ENCODE measurements at places on chromosomes 13 and 19.

DNA sequence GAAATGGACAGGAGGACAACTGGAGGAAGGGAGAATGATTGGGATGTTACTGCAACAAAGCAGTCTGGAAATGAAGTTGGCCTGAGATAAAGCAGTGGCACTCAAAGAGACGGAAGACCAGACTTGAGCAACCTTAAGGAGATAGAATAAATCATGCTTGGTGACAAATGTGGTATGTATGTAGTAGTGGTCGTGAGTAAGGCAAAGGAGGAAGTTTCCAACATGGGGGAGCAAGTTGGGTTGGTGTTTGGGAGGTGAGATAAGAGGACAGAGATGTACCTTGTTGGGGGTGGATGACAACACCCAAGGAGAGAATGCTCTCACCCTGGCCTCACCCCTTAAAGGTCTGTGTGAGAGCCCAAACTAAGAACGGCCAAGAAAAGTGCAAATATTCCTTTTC, 420.5 kb downstream of the DIAPH3 start:
- DNase-seq, result no peak

GRCh38 chr13:25766576-25766975, 285.2 kb downstream of the SHISA2 start:
- no peak for DNase-seq

DNA sequence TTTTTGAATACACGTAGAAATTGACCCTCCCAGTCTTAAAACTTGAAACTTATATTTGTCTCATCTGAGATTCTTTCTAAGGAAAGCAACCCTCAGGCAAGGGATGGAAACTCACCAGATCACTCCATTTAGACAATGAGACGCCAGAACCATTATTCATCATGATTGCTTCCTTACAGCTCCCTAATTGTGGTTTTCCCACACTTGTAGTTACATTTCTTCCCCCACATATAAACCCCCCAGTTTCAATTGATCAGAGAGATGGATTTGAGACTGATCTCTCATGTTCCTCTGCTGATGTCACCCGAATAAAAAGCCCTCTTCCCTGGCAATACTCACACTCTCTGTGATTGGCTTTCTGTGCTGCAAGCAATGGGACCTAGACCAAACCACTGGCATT, 197.9 kb upstream of the STARD13 start:
- DNase-seq, result no peak

DNA sequence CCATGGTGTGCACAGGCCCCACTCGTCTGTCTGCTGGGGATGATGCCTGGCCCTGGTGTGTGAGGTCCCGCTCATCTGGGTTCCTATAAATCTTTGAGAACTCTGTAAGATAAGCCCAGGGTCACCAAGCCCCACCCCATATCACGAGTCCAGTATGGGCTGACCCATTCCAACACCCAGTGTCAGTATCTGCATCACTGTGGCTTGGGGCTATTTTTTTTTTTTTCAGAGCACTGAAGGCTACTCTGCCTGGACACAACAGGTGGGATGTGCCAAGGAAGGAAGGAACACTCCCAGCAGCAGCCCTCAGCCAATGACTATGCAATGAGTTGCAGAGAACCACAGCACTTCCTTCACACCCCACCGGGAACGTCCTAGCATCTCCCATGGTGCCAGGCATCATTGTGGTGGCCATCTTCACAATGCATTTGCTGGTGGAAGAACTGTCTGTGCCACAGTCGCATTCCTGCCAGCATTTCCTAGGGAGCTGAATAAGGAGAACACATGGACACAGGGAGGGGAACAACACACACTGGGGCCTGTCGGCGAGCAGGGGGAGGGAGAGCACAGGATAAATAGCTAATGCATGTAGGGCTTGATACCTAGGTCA, 83.1 kb upstream of the TSHZ3 start:
- DNase-seq, result no peak

DNA sequence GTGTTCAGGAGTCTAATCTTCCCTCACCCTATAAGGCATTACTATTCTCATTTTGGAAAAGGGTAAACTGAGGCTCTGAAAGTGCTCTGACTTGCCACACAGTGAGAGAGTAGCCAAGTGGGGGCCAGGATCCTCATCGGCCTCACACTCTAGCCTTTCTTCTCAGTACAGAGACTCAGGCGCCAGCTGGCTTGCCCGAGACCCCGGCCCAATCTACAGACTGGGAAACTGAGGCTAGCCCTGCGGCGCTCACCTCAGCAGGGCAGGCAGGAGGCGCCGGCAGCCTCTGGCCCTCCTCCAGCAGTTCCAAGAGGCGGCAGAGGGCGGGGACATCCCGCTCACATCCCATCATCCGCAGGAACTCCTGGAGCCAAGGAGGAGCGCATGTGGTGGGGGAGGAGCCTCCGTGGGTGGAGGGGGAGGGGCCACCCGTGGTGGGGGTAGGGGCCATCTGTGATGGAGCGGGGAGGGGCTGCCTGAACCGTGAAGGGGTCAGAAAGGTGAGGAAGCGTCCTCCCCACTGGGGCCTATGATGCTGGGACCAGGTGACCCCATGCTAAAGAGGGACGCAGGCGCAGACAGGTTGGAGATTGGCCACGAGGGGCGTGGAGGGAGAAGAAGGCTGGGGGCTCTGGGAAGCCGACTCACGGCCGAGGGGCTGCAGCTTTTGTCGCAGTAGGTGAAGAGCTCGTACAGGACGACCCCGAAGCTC, 8.7 kb upstream of the INSL3 start:
- no peak for DNase-seq

- DNase-seq, result no peak
These were observed 89.2 kb downstream of the KCNRG start for GRCh38 chr13:50104493-50104892.

- DNase-seq, result no peak
These were observed 2155.9 kb downstream of the PCDH9 start for GRCh38 chr13:65074248-65074647.

GRCh38 chr19:3224346-3225168, at the start of gene CELF5:
CELF5 (plus strand) TSS chr19:3224661; CDS start chr19:3224740, 79 bp downstream.
- no peak for DNase-seq

DNA sequence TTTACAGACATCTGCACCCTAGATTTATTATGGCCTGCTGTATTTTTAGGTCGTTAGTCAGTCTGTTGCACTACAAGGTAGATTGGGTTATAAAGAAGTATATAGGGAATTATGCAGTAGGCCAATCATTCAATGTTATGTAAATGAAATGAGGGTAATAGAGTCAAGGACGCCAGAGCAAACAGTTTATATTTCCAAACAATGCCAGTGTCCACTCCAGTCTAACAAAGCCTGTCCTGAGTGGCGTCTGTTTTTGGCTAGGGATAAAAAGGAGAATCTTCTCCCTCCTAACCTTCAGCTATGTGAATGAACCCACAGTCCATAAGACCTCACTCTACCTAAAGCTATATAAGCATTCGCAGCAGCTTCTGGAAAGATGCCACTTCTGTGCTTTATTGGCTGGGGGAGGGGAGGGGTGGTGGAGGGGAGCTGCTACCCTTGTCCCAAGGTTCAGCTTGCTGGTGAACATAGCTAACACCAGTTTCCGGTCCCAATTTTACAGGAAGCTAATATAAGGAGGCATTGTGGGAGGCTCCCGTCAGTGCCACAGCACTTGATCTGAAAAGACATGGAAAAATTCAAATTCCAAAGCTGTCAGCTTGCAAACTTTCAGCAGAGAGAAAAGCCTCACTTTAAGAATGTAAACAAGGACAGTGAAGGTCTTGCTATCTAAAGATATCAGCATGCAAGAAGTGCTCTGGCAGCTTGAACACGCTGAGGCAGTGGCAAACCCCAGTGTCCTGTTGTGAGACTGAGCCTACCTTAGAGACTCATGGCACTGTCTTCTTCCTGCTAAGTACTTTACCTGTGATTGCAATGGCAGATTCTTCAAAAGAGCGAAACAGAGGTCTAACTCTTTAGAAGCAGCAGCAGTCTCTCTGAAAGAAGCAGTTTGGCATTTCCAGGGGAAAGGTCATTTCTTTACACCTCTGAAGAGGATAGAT, 369.9 kb downstream of the PCDH9 start:
- no peak for DNase-seq

GRCh38 chr19:4556597-4557127, 2.8 kb downstream of the SEMA6B start:
- no peak for DNase-seq

- DNase-seq, result no peak
These were observed 600 bp downstream of the AP1M1 start for GRCh38 chr19:16198370-16198651.

DNA sequence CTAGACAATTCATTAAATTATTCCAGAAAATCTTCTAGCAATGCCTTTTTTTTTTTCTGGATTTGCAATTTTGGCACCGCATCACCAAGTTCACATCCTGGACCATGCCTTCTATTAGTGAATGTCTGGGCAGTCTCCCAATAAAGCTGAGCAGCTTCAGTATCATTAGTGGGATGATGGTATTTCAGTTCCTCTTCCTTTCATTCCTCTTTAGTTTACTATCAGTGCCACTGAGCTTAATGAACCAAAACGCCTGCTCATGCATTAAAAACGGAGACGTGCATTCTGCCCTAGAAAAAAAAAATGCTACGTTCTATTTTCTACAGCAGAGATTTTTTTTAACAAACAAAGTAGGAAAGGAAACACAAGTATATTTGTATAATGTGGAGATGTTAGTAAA, 343.0 kb downstream of the PCDH9 start:
- DNase-seq, result no peak

DNA sequence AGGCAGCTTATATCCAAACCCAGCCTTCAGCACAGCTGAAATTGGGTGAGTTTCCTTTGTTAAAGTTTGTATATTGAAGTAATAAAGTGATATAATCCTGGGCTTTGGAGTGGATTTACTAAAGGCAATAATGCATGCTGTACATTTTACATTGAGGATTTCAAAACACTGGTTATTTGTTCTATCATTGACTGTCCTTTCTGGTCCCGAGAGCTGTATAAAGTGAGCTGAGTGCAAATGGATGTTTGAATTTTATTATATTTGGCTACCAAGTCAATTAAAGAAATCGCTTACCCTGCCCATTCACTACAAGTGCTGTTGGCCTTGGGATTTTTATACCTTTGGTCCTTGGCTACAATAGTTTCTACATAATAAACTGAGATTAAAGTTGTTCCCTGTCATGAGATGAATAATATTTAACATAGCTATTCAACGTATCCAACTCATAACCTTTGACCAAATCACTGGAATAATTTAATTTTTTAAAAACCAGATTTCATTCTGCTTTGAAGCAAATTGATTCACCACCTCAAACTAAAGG, 207.9 kb downstream of the KLF5 start:
- no peak for DNase-seq

DNA sequence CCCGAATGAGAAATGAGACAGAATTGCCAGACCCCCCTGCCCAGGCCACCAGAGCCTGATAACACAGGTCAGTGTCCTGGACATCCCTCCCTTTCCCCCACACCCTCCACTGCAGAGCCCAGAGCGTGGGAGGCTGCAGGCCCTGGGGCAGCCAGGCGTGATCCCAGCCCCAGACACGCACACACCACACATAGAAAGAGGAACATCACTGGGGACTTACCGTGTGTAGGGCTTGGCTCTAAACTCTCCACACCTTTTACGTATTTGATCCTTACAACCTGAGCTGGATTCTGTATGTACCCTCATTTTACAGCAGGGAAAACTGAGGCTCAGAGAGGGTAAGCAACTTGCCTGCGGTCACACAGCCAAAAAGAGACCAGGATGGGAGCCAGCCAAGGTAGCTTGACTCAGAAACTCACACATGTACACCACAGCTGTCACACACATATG, 334 bp upstream of the ANGPTL6 start:
- no peak for DNase-seq

GRCh38 chr13:25677956-25678355, 306.2 kb downstream of the ATP8A2 start:
- no peak for DNase-seq

GRCh38 chr13:104809483-104809882, 1726.0 kb downstream of the EFNB2 start:
- no peak for DNase-seq

GRCh38 chr19:12991296-12991695, 4.0 kb upstream of the NFIX start:
- DNase-seq, result no peak

DNA sequence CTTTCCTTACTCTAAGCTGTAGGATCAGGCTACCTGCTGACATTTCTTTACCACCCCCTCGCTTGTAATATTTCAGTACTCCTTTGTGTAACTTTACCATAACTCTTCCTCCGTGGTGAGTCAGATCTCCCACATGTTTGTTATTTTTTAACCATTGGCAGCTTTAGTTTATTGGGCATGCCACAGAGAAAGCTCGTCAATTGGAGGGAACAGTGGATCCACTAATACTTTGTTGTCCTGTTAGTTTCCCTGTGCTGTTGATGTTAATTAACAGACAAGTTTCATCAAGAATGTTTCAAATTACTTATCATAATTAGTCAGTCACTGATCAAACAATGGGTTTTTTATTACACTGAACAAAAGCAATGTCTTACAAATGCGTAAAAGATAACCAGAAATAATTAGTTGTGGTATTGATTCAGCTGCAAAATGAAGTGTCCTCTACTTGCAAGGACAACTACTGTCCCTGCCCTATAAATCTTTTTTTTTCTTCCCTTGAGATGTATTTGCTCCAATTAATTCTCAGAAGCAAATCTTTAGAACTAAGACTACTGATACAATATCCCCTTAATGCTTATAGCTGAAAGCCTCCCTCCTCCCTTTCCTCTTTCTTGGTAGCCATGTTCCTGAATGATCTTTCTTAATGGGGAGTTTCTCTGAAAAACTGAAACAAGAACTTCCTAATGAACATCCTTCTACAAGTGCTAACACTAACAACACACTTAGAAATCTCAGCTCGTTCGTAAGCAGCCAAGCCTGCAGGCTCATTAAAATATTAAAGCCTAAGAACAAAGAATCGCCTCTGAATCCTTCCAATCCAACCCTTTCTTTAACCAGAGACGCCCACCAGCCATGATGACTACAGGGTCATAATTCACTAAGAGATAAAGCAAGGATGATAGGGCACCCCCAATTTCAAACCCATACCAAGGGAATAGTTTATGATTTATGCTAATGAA, 22.2 kb downstream of the EFNB2 start:
- no peak for DNase-seq

DNA sequence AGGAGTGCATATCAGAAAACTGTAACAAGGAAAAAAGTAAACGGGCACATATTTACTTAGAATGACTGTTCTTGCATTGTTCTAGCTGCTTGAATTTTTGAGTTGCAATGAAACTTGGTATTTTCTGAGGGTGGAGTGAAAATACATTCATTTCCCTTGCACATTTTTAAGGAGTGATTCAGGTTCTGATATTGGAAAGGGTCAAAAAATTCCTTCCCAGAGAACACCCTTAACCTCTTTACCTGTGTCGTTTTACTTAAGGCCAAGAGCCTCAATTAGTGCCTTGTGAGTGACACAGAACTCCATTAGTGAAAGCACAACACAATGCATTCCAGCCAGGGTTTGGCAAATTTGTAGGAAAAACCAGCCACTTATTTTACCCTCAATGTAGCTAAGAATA, 2.3 kb downstream of the ITGBL1 start:
- no peak for DNase-seq

- peak; percentile 72 for DNase-seq
These were observed at the start of gene ZNF418 for GRCh38 chr19:57934820-57935665. ZNF418 (minus strand) TSS chr19:57935402; CDS start chr19:57933822, 1,580 bp downstream.

- no peak for DNase-seq
These were observed at the start of gene NAT14 for GRCh38 chr19:55484593-55485438. NAT14 (plus strand) TSS chr19:55485188; CDS start chr19:55485709, 521 bp downstream.
